ELF-1 (cell line): ENCODE measurements at places on chromosomes 3 and 15.
A peak's percentile ranks its signal among the peaks of the same experiment; 100 is the strongest.

GRCh38 chr3:16923112-16923511 is 38.4 kb downstream of the PLCL2 start:
- peak; percentile 55 for DNase-seq

DNA sequence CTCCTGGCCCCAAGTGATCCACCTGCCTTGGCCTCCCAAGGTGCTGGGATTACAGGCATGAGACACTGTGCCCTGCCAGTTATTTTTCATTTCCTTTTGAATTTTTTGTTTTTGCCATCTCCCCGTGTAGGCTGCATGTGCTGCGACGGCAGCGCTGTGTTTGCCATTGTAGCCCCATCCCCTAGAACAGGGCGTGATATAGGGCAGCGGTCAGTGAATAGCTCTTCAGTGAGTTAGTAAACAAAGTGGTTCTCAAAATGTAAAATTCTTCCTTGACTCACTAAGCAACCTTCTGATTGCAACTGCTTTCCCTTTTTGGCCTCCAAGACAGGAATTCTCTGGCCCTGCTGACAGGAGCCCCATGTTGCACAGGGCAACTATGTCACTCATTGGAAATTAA is 138.1 kb upstream of the CTDSPL start:
- no peak for DNase-seq

DNA sequence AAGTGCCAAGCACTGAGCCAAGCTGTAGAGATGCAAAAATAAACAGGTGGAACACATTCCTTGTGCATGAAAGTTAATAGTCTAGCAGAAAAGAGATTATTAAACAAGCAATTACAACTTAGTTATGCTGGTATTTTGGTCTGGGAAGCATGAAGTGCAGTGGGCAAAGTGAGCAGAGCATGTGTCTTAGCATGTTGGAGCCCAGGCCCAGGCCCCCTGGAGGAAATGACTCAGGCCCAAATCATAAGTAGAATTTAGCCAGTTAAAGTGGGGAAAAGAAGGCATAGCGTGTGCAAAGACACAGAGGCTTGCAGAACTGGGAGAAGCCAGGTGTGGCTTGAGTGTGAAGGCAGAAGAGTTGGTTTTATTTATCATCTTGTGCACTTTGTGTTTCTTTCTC is 163.8 kb upstream of the ATP11B start:
- no peak for DNase-seq

GRCh38 chr15:83854321-83854720 is 200.4 kb downstream of the ADAMTSL3 start:
- no peak for DNase-seq

DNA sequence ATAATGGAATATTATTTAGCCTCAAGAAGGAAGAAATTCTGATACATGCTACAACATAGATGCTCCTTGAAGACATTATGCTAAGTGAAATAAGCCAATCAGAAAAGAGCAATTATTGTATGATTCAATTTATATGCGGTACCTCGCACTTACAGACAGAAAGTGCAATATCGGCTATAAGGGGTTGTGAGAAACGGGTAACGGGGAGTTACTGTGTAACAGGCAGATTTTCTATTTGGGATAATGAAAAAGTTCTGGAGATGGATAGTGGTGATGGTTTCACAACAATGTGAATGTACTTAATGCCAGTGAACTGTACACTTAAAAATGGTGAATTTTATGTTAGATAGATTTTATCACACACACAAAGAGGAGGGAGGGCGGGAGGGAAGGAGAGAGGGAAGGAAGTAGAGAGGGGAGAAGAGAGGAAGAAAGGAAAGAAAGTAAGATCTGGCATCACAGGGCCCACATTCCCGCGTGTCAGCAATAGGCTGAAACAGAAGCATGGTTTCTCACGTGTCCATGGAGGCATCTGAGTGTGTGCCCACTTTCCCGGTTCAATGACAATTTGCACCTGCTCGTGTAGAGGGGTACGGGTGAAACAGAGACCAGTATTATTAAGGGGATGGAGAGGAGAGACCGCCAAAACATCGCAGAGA is 700 bp upstream of the BLM start:
- no peak for DNase-seq

- DNase-seq, result no peak
These were observed 1091.0 kb downstream of the FHIT start for GRCh38 chr3:60160111-60160821.

- no peak for DNase-seq
These were observed 52.8 kb upstream of the SLC9A9 start for GRCh38 chr3:143901105-143901504.

GRCh38 chr15:49644364-49644794 is 23.5 kb downstream of the DTWD1 start:
- no peak for DNase-seq

- no peak for DNase-seq
These were observed 81.8 kb upstream of the MLF1 start for GRCh38 chr3:158489181-158489580.

DNA sequence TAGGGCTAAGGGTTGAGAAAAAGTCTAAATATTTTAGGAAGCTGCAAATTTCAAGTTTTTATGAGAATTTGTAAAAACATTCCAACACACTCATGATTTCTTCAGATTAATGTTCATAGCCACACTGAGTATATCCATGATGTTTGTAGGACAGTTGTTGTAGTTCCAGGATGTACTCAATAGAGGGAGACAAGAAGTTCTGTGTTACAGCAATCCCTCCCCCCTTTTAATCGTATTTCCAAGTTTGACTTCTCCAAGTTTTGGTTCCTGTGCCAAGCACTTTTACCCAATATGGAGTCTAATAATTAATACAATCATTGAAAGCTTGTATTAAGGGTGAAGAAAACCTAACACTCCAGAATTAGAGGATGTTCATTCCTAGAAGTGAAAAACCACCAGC is 143.4 kb downstream of the FEZF2 start:
- no peak for DNase-seq

DNA sequence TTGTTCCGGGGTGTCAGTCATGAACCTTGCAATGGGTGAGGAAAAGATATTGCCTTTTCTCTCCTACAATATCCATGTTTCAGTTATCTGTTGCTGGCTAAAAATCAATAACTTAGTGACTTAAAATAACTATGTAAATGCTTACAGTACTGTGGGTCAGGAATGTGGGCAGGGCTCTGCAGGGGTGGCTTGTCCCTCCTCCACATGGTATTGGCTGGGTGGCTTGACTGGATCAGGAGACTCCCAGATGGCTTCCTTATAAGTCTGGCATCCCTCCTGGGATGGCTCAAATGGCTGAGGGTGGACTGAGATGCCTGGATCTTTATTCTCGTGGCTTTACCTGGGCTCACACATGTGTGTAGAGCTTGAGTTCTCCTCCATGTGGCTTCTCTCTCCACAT is 47.5 kb downstream of the GTPBP8 start:
- DNase-seq, result no peak

- no peak for DNase-seq
These were observed 313.4 kb upstream of the DNAJC19 start for GRCh38 chr3:181302960-181303359.

DNA sequence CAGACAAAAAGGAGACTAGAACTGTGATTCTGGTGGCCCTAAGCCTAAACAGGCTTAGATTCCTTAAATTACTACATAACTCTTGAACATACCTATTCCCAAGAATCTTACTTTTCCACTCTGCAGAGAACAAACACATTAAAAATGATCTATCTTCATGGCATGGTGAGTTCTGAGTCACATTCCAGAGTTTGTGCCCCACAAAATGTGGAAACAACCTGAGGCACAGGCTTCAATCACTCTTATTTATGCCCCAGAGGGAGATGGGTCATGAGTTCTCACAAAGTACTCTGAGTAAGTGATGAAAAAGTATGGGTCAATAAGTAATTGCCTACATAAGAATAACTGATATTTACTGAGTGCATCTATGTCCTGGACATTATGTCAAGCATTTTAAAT is 137.5 kb upstream of the SLC2A2 start:
- DNase-seq, result no peak
